ENCODE measurements at places on chromosomes 16 and 17.
A peak's percentile ranks its signal among the peaks of the same experiment; 100 is the strongest.

- no peak for DNase-seq
Observed at GRCh38 chr17:47621293-47622179, 28.2 kb upstream of the KPNB1 start.

DNA sequence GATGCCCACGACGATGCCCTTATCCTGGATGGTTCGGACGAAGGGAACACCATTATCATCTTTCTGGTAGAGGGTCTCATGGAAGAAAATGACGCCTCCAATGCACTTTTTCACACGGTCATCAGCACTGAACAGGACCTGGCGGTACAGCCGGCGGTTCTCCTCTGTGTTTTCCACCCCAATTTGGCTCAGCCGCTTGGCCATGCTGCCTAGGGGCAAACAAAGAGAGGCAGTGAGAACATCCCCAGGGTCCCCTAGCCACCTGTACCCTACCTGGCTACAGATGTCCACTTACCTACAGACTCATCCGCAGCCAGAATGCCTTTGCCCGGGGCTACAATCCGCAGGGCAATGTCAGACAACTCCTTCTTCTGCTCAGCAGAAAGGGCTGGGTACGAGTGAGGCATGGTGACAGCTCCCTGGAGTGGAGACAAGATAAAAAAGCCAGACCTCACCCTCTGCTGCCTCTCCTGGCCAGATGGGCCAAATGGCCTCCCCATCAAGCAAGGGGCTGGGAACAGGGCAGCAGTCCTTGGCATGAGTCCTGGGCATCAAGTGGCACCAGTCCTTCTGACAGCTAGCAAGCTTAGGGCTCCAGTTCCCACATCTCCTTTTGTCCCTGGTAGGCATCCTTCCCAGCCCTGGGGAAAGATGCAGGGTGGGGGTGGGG is 1.4 kb downstream of the ALDOC start:
- no peak for DNase-seq

- DNase-seq = no peak
Observed at GRCh38 chr16:87693827-87694226, 72.0 kb downstream of the KLHDC4 start.

- no peak for DNase-seq
Observed at GRCh38 chr16:73095142-73095820, 47.4 kb upstream of the ZFHX3 start.

DNA sequence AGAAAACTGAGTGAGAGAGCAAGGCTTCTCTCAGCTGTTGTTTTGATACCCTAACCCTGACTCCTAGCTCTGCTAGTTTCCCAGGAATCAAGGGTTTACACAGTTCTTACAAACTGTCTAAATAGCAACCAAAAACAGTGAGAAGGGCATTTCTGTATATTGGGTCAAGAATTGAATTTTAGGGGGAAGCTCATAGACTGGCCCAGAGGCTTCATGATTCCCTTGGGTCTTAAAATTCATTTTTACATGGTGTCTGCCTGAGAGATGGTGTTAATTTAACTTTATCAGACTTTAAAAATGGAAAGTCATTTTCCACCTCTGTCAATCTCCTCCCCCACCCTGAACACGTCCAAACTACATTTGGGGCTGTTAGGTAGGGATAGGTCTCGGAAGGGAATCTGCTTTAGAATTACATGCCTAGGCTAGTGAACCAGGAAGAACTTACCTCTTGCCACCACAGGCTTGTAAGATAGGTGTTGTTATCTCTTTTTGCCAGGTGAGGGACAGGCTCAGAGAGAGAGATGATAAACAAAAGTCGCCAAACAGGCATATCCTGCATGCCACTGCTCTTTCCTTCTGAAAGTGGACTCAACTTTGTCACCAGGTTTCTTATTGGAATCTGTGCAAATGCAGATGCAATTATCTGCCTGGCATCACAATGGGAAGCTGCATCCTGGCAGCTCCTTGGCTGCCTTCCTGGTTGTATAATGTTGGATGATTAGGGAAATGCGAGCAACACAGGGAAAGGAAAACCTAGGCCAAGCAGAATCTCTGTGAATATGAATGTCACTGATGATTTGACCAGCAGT is 3.1 kb downstream of the PHAF1 start:
- DNase-seq = peak; percentile 34

DNA sequence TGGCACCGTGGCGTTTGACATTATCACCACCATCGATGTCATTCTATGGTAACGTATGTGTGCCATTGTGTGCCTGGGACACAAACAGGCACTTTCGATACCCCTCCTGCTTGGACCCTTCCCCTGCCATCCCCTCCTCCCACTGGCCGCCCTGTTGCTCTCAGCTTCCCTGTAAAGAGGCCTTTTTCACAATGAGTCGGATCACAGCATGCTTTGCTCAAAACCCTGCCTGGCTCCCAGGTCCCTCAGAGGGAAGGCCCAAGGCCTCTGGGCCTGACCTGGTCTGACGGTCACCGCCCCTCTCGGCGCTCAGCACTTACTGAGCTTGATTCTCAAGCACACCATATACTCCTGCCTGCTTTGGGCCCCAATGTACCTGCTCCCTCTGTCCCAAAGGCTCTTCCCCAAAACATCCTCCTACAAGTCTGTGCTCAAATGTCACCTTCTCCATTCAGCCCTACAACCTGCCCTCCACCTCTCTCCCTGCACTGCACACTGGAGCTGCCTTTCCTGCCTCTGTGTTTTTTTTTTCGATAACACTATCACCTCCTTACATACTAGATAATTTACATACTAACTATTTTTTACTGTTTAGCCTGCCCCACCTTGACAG is 303.8 kb downstream of the SOX9 start:
- no peak for DNase-seq

- DNase-seq = no peak
Observed at GRCh38 chr17:35612924-35613521, 25.9 kb downstream of the AP2B1 start.

GRCh38 chr17:44312396-44313104 is 4.1 kb downstream of the RUNDC3A start:
- no peak for DNase-seq

DNA sequence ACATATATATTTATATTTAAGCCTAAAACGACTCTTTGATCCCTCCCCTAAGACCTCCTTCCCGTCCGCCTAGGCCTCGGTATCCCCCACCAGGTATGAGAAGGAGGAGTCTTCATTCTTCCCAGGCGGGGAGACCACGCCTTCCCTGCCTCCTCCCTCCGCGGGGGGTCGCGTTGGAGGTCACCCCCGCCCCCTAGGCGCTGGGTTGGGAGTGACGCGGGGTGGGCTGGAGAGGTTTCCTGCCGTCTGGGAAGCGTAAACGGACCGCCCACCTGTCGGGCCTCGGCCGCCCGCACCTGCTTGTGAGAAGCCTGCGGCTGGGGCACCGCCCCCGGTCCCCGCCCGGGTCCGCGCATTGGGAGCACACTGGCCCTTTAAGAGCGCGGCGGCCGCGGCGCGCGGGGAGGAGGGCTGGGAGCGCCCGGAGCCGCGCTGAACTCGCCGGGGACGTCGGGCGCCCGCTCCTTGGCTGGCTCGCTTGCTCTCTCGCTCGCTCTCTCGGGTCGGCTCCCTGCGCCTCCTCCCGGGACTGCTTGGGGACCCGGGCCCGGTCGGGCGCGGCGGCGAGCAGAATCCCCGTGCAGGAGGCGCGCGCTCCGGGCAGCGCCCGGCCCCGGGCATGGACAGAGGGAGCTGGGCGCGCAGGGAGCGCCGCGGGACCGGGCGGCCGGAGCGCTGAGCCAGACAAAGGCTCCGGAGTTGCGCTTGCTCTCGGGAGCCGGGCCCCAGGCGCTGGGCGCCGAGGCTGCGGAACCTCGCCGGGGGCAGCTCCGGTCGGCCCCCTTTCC is at the start of gene MMP15:
Gene MMP15, plus strand, starts transcription at position 404 of the 788 bp plus-strand sequence. CDS start 597 bp downstream, outside the sequence.
- no peak for DNase-seq

- no peak for DNase-seq
Observed at GRCh38 chr17:35129154-35129972, 7.9 kb downstream of the FNDC8 start.

- no peak for DNase-seq
Observed at GRCh38 chr16:85850344-85850880, 48.5 kb upstream of the IRF8 start.

DNA sequence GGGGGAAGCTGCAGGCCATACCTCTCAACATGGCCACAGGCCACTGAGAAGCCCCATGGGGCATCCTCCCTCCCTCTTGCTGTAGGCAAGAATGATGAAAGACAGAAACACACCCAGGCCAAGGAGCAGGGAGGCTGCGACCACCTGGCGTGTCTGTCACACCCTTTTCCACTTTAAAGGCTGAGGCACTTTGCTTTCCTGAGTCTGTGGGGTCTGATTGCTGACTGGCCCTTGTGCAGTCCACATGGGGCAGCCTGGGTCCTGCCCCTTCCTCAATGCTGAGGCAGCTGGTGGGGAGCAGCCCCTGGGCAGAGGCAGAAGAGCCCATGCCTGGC is 8.7 kb downstream of the TMEM204 start:
- DNase-seq = no peak

Measured in vagina (tissue), 2 donors.